ENCODE measurements at places on chromosomes 3 and 15. TPM values are rescaled to one million over a fixed set of nuclear protein-coding genes. Genes with fewer than 3 reads are reported as not detected.

The NMNAT3 gene
- total RNA-seq: 0.36 TPM

The TLR9 gene
- not detected for total RNA-seq

The XYLB gene
- total RNA-seq: 2.5 TPM

DNA sequence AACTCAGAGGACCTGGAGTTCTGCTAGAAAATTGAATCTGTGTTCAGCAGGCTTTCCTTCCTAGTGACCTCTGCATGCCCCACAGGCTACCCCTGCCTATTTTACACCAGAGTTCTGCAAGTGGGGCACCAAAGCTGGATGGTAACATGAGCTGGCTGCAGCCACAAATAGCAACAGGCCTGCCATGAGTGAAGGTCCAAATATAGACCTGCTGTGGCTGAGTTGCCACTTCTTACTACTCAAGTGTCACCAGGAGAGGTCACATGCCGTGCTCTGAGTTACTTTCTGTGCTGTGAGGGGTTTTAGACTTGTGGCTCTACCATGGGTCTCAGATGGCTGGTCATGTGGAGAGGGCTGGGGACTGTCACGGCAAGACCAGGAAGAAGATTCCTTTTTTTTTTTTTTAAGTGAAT is at the start of gene FSD2:
Gene FSD2, minus strand, starts transcription at position 76 of the 413 bp plus-strand sequence. CDS start 18,679 bp downstream, outside the sequence.
- DNase-seq: no peak

- DNase-seq: no peak
Observed at GRCh38 chr3:178584722-178585380, 48.6 kb downstream of the KCNMB2 start.

DNA sequence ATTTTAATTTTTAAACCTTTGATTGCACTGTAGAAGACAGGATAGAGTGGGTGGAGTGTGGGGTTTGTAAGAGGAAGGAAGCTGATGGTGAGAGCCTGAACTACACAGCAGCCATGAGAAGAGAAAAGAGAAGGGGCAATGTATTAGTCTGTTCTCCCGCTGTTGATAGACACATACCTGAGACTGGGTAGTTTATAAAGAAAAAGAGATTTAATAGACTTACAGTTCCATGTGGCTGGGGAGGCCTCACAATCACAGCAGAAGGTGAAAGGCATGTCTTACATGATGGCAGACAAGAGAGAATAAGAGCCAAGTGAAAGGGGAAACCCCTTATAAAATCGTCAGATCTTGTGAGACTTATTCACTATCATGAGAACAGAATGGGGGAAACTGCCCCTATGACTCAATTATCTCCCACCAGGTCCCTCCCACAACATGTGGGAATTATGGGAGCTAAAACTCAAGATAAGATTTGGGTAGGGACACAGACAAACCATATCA is 37.3 kb downstream of the STARD5 start:
- DNase-seq: no peak

GRCh38 chr3:83096-83495 is 113.5 kb upstream of the CHL1 start:
- no peak for DNase-seq

DNA sequence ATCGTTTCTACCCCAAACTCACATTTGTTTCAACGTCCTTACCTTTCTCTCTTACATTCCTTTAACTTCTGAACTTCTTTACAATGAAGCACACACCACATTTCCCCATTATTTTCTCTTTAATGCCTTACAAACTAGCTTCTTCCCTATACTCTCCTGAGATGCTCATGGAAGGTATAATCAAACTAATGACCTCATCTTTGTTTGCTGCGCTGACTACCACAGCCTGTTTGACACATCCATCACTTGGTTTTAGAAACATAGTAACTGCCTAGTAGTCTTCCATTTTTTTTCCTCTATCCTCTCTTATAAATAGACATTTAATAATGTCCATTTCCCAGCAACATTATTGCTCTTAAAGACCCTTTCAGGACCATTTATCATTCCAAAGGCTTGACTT is 230.5 kb upstream of the LRTM1 start:
- no peak for DNase-seq

All from IMR-90 (cell line).